PC-9 (cell line): ENCODE measurements at places on chromosomes 3 and 15. TPM values are rescaled to one million over a fixed set of nuclear protein-coding genes. Genes with fewer than 3 reads are reported as not detected.

Gene CPA3
- total RNA-seq: not detected in 2 replicates

Gene GP9
- not detected in 2 replicates for total RNA-seq

Gene MAGEL2
- total RNA-seq: not detected in 2 replicates

DNA sequence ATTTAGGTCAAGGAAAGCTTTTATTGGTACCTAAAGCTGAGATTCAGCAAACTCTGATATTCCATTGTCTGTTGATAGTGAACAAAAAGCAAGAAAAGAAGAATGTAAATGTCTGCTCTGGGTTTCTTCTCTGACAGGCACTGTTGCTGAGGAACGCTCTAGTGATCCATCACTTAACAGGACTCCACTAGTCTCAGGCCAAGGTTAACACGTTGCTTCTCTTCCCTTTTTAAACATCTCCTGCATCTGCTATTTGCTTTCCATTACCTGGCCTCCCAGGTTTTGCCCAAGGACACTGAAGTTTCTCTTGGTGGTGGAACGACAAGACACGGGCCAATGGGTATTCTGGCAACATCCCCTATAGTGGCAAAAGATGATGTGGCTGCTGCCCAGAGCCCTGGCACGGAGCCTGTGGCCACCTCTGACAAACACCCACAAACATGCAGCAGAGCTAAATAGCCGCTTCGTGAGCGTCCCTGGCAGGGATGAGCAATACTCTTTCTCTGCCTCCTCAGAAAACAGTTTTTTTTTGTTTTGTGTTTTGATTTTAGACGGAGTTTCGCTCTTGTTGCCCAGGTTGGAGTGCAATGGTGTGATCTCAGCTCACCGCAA is 97.8 kb upstream of the AKAP13 start:
- DNase-seq: peak; percentile 16

DNA sequence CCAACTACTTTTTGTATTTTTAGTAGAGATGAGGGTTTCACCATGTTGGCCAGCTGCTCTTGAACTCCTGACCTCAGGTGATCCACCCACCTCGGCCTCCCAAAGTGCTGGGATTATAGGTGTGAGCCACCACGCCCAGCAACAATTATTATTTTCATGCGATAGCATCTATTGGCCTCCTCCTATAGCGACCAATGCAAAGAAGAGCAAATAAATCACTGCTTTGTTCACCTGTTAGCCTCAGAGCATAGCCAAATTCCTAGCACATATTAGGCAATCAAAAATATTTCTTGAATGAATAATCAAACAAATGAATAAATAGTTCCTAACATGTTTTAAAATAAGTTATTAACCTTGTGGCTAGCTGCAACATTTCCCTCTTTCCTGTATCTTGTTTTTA is 36.8 kb upstream of the TNFSF10 start:
- DNase-seq: peak; percentile 99

GRCh38 chr3:161096771-161097367 is 8.3 kb downstream of the B3GALNT1 start:
- DNase-seq: peak; percentile 15

- peak; percentile 84 for DNase-seq
Measured at GRCh38 chr3:171460725-171461524, 720 bp upstream of the TNIK start.

GRCh38 chr3:43317461-43318316 is 31.3 kb downstream of the SNRK start:
- no peak for DNase-seq

GRCh38 chr15:36392676-36393266 is 186.7 kb upstream of the CDIN1 start:
- peak; percentile 31 for DNase-seq

- no peak for DNase-seq
Measured at GRCh38 chr15:99606646-99607045, 40.9 kb downstream of the MEF2A start.

DNA sequence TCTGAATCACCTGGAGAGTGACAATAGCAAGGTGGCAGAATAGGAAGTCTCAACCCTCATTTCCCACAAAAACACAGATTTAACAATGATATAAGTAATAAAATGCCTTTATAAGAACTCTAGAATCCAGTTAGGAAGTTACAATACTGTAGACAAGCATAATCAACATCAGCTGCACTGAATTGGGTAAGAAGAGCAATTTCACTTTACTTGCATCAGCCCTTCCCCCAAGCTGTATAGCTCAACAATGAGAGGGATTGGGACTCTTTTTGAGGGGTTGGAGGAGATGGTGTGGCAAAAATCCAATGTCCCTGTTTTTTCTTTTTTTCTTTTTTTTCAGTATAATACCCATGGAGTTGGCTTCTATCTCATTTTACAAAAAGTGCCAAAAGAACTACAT is 63.1 kb downstream of the SERP1 start:
- DNase-seq: no peak

DNA sequence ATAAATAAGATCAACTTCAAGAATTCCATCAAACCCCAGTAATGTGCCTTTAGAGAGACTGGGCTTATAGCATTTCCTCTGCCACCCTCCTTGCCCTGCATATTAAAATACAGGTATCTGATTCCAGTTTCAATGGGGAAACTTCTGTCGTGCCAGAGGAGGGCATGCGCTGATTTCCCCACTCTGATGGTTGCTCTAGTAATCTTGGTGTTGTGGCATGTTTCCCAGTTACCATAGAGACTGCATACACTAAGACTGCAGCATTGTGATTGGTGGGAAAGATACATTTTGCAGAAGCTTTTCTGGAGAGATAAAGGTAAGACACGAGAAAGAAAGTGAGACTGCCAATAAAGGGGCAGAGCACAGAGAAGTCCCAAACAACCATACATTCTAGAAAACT is 225.6 kb downstream of the TIGIT start:
- DNase-seq: no peak
